NCI-H1436 (cell line): ENCODE measurements at places on chromosomes 4 and X.

DNA sequence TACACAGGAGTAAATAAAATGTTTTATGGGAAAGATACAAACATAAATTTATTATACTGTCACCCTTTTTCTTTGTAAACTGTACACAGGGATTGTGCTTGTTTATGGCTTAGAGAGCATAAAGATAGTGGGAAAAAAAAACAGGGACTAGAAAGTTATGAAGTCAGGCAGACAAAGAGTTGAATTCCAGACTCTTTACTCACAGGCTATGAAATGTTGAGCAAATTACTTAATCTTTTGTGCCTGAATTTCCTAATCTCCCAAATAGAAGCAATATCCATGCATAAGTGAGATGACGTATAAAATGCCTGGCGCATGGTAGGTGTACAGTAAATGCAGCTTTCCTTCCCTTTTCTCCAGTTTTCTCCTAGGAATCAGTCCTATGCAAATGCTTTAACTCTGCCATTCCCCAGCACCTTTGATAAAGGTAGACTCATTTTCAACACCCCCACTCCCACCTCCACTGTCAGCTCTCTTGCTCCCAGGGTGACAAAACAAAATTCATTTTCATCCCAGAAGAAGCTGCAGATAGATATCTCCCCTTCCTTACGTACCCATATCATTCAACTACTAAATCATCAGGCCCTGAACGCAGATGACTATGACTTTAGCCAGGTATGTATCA, 44.5 kb upstream of the BTC start:
- no peak for DNase-seq

GRCh38 chrX:38560776-38561125, 591 bp upstream of the TSPAN7 start:
- no peak for DNase-seq

- no peak for DNase-seq
Observed at GRCh38 chrX:73289039-73289438, 74.4 kb upstream of the NAP1L2 start.

- DNase-seq: no peak
Observed at GRCh38 chr4:22897520-22898108, 204.9 kb downstream of the GBA3 start.

DNA sequence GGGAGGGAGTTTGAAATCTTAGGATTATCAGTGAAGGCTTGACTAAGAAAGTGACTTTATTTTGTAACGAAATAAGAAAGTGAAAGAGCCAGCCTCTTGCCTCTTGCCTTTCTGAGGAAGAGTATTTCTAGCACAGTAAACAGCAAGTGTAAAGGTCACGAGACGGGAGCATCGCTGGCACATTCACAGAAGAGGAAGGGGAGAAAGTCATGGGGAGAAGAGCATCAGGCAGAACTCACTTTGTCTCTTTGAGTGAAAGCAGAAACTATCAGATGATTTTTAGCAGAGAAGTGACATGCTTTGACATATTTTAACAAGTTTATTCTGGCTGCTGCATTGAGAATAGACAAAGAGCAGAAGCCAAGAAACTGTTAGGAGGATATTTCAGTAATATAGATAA, 313.8 kb downstream of the CAMK2D start:
- no peak for DNase-seq

- DNase-seq: no peak
Observed at GRCh38 chr4:74158466-74159142, 686 bp downstream of the MTHFD2L start.

DNA sequence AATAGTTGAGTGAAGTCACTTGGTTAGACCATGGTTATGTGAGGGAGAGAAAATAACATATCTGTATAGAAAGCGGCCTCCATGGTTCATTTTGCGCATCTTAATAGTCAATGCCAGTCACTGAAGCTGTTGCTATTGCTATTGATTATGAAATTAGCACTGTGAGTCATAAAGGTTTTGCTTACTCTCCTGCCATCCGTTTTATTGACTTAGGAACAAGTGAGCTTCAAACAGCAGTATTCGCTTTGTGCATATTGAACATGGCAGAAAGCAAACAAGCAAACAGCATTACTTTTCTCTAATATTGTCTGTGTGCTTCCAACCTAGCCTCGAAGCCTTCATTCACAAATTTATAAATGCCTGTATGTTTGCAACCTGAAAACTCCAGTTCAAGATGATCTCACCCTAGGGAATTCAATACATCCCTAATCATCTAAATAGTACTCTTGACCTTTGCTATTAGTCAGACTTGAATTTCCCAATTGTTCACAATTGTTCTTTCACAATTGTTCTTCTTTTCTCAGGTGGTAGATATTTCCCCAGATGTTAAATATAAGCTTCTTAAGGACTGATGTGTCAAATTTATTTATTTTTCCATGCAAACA, 55.9 kb upstream of the GABRA2 start:
- no peak for DNase-seq

DNA sequence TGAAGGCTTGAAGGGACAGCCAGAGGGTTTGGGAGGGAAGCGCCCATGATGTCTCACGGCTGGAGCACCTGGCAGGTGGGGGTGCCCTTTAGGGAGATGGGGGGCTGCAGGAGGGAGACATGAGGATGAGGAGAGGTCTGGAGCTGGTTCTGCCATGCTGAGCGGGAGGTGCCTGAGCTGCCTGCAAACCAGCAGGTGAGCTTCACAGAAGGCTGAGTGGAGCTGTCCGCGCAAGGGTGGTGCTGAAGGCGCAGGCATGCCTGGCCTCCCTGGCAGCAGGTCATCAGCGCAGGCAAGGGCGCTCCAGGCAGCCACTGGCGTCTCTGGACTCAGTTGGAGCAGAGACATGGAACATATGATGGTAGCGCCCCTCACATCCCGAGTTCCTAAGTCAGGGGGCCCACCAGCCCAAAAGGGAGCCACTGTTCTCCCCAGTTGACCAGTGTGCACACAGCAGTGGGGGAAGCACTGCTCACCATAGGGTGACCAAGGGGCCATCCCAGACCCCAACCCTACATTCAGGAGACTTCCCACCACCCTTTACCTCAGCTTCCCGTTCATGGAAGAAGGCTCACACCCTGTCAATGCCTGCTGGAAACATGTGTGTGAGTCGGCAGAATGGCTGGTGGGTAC, 25.8 kb downstream of the ADRA2C start:
- no peak for DNase-seq
